ENCODE measurements at places on chromosomes 11 and 22.

DNA sequence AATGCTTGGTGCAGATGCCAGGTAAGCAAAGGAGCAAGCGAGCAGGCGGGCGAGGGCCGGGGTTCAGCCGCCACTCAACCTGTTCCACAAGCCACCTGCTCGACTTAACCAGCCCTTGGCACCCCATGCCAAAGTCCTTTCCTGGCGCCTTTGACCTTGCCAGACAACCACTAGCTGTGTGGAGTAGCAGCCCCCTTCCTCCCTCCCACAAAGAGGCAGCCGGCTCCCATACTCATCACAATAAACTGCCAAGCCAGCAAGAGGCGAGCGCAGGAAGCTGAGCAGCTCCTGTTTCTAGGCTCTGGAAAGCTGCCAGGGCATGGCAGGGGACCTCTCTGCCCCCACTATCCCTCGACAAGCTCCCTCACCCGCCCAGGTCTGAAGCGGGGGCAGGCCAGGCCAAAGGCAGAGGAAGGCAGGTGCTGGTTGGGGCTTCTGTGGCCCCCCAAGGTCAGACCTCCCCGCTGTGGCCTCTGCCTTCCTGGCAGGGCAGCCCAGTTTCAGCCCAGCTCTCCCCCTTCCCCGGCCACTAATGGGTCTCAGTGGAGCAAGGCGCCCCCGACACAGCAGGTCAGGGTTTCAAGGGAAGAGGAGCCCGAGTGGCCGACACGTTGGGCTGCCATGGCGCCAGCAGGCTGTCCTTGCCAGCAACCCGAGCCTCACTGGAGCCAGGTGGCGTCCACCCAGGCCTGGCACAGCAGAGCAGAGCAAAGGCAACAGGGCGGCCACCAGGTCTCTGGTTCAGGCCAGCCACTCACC is 15.3 kb downstream of the MACROD1 start:
- peak; percentile 59 for DNase-seq

DNA sequence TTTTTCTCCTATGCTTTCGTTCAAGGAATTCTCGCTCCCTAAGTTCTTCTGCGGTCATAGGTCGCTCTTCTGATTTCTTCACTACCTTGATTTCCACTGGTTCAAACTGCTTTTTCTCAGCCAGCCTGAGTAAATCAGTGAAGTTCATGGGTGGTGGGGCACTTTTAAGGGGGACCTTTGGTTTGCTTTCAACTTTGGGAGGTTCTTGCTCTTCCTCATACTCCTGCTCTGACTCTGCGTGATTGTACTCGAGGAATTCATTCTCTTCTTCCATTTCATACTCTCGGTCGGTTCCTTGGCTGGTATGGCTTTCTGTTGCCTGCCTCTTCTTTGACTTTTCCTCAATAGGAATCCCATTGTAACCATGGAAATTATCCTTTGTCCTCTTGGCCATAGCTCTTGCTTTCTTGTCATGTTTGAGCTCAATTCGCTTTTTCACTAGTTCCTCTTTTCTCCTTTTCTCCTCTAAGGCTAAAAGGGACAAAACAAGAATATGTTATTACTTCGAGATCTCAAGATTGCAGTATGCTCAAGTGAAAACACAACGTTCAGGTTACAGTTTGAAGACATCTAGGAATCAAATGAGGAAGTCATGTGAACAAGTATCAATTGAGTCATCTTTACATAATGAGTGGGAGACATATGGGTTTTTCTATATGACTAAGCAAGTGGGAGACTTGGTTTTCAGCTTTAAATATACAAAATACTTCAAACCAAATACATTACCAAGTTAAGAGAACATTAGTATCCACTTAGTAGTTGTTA is 16.2 kb downstream of the MISFA start:
- no peak for DNase-seq

GRCh38 chr11:71420455-71421241 is 27.5 kb downstream of the DHCR7 start:
- DNase-seq: peak; percentile 56

DNA sequence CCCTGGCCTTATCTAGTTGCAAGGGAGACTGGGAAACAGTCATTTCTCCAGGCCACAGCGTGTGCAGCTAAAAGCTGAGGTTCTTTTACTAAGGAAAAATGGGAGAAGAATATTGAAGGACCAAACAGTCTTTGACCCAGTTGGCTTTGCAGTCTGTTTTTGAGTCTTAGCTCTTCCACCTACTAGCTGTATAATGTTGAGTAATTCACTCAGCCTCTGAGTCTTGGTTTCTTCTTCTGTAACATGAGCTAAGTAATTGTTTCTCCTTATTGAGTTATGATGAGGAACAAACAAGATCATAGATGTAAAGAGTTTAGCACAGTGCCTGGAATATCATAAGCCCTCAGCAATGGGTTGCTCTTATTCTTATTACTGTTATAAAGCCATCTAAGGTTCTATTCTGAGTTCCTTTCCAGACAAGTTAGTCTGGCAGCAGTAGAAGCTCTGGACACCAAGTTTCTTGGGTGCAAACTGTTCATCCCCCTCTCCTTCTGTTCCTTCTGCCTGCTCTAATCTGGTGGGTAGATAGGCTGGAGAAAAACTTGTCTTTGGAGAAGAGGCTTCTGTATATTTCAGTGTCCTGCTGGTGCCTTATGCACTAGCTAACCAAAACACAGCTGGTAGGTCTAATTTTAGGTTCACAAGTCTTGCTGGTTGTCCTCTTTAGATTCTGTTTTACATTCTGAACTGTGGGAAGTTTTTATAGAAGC is 13.5 kb downstream of the TRIM44 start:
- DNase-seq: no peak

DNA sequence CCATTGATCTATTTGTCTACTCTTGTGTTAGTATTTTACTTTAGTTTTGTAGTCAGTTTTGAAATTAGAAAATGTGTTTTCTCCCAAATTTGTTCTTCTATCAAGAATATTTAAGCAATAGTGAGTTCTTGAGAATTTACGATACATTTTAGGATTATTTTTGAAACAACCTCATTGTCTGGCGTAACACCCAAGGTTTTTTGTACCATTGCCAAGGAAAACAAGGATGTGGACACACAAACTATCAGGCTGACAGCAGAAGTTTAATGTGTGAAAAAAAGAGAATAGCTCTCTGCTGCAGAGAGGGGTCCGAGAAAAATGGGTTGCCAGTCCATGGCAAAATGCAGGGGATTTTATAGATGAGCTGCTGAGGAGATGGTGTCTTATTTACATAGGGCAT is 865.1 kb upstream of the CNTN5 start:
- DNase-seq: peak; percentile 86

DNA sequence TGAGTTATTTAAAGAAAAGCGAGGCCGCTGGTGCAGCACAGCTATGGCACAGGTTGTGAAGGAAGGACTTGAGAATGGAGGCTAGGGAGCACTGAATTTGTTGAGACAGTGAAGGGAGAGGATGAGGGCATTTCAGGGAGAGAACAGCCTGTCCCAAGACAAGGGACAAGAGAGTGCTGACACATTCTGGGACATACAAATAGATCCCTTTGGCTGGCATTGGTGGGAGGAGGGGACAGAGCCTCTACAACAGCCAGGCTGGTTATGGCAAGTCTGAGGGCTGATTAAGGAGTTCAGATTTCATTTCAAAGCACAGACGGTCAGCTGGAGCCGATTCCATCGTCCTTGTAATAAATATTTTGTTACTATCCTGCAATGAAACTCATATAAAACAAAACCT is 1.7 kb upstream of the SLC29A2 start:
- DNase-seq: no peak

DNA sequence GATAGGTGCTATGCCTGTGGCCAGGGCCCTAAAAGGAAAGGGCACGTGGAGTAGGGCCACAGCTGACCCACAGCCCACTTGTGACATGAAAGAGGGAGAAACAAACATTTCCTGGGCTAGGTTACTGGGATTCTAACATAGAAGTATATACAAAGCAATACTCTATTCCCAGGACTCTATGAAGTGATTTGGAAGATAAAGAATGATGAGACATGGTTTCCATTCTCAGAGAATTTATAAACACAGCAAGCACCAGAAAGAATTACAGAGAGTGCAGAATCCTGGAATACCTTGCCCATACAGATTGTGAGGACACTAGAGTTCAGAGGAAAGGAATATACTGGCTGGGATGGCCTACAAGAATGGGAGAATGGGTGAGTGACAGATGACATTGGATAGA is 86.4 kb downstream of the KIRREL3 start:
- no peak for DNase-seq

DNA sequence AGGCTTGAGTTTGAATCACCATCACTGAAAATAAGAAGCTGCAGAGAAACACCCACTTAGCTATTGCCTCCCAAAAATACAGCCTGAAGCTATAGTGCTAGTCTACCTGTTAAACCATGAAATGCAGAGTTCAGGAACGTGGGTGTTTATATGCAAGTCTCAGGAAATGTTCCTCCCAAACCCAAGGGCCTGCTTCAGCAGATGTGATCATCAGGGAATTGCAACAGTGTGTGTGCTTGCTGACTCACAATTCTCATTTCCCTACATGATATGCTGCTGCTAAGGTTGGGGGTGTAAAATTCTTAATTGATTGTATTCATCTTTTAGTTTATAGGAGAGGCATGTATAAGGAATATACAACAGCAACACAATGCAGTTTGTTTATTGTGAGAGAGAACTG is 49.6 kb downstream of the NUP98 start:
- no peak for DNase-seq

- DNase-seq: no peak
Measured at GRCh38 chr11:102729849-102730815, 5.4 kb upstream of the MMP8 start.

DNA sequence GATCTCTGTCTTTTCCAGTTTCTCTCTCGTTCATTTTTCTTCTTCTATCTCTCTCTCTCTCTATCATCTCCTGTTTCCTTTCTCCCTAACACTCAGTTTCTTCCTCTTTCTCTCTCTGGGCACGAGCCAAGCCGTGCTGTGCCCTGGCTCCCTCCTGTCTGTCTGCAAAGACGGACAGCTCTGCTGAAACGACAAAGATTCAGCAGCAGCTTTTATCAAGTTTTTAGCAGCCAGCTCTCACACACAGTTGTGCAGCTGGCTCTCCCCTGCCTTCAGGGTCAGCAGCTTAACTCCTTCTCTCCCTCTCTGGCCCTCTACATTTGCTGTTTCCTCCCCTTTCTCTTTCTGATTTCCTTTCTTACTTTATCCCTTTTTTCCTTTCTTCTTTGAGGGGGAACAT is 352.0 kb upstream of the MPPED2 start:
- no peak for DNase-seq

DNA sequence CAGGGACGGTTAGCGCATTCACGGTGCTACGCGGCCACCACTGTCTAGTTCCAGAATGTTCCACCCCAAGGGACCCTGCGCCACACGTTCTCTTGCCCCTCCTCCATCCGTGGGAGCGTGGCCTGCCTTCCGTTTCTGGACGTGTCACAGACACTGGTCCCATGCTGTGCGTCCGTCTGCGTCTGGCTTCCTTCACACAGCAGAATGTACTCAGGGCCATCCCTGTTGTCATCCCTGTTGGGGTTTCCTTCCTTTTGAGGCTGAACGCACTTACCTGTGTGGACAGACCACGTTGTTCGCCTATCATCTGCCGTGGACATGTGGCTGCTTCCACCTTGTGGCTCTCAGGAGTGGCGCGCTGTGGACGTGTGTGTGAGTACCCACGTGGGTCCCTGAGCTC is 24.9 kb downstream of the BRSK2 start:
- no peak for DNase-seq

DNA sequence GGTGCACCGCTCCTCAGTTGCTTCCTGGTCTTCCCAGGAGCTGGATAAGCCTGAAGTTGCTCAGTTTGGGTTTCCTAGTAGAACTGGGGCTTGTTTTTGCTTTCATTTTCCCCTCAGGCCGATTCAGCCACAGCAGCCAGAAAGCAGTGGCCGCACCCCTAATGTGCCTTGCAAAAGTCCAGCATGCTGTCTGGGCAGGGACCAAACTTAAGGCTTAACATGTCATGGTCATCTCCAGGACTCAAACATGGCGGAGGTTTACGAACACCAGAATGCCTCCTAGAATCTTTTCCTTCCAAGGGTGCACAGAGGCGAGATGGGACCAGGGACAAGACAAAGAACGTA is 2.5 kb downstream of the GNG3 start:
- no peak for DNase-seq

GRCh38 chr22:23036684-23037428 is 33.5 kb upstream of the GNAZ start:
- DNase-seq: no peak

- no peak for DNase-seq
Measured at GRCh38 chr11:95768521-95768920, 21.1 kb downstream of the FAM76B start.

- DNase-seq: no peak
Measured at GRCh38 chr22:37037669-37038068, 13.9 kb upstream of the KCTD17 start.

DNA sequence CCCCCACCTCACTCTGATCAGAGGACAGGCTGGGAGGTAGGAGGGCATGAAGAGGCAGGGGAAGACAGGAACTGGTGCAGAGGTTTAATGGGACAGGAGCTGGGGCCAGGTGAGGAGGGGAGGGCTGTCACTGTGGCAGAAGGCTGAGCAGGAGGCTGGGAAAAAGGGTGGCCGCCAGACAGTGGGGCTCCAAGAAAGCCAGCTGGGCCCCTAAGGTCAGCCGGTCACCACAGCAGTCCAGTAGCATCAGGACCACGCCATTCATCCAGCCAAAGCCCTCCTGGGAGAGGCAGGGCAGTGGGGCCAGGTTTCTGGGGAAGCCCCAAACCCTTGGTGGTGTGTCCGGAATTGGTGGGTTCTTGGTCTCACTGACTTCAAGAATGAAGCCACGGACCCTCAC is 8.5 kb upstream of the TREH start:
- DNase-seq: no peak

DNA sequence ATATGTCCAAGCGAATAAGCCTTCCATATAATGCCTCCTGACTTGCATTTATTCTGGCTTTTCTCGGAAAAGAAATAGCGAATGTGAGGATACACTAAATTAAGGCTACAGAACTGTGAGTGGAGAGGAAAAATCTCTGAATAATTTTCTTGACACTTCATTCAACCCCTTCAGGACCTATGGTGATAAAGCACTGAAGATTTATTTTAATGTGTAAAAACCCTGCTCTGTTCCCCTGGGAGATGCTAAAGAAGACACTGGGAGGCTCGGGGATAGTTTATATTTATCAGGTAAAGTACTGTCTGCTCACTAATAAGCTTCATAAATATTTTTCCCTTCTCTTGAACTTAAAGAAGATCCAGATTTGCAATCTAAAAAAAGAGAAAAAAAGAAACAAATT is 895.8 kb downstream of the OPCML start:
- no peak for DNase-seq

DNA sequence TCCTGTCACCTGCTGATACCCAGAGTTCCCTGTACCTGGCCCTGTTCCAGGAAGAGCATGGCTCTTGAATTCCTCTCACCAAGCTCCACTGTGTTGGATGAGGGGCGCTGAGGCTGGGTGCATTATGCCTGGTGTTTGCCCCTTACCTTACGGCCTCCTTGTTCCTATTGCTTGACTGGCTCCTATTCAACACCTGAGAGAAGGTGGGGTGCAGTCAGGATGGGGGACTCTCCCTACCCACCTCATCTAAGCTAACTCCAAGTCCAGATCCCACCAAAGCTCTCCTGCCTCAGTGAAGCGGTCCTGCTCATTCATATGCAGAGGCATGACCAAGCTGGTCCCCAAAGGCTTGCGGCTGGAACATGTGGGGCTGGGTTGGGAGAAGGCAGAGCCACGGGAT is 35.8 kb upstream of the RIC3 start:
- no peak for DNase-seq

- DNase-seq: no peak
Measured at GRCh38 chr11:64447831-64448598, 89.1 kb downstream of the RPS6KA4 start.

Measured in NCI-H2081 (cell line).